ENCODE measurements at places on chromosomes 12 and 14.

GRCh38 chr12:85644508-85644907, 191.7 kb downstream of the RASSF9 start:
- DNase-seq: no peak

- DNase-seq: no peak
These were observed 14.3 kb downstream of the MCRS1 start for GRCh38 chr12:49553512-49554088.

DNA sequence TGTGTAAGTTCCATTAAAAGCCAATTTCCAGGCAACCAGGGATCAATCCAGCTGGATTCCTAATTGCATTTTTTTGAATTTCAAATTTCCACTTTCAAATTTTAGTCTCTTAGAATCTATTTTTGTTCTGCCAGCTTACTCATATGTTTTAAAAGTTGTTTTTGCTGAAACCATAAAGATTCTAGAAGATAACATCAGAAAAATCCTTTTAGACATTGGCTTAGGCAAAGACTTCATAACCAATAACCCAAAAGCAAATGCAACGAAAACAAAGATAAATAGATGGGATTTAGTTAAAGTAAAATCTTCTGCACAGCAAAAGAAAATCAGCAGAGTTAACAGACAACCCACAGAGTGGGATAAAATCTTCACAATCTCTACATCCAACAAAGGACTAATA, 253.3 kb downstream of the AEBP2 start:
- DNase-seq: no peak

DNA sequence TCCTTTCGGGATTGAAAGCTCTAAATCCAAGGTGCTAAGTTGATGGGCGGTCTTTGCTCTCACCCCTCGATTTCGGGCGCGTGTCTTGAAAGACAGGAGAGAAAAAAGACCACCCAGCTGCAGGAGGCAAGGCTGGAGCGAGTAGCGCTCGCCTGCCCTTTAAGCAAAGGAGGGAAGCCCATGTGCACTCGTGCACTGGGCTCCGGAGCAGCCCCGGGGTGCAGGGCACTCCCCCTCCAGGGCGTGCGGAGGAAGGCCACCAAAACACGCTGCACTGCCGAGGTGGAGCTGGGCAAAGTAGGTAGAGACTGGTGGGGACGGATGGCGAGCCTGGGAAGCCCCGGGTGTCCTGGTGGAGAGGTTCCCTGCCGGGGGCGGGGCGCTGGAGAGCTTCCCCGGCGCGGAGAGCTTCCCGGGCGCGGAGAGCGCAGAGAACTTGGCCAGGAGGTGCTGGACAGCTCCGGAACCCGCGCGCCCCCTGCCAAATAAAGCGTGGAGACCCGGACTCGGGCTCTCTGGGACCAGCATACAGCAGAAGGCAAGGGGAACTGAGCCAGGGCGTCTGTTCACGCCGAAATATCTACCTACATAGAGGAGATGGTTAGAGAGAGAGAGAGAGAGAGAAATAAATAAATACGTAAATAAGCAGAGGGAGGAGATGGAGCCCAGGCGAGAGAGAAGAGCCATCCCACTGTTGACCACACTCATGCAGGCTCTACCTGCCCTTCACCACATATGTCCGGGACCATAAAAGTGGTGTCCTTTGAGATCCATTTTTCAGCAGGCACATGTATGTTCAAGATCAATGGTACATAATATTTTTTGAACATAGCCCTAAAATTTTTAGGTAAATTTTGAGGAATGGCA, 662 bp upstream of the NELL2 start:
- peak; percentile 72 for DNase-seq

GRCh38 chr14:34722723-34723545, 8.5 kb upstream of the CFL2 start:
- no peak for DNase-seq

DNA sequence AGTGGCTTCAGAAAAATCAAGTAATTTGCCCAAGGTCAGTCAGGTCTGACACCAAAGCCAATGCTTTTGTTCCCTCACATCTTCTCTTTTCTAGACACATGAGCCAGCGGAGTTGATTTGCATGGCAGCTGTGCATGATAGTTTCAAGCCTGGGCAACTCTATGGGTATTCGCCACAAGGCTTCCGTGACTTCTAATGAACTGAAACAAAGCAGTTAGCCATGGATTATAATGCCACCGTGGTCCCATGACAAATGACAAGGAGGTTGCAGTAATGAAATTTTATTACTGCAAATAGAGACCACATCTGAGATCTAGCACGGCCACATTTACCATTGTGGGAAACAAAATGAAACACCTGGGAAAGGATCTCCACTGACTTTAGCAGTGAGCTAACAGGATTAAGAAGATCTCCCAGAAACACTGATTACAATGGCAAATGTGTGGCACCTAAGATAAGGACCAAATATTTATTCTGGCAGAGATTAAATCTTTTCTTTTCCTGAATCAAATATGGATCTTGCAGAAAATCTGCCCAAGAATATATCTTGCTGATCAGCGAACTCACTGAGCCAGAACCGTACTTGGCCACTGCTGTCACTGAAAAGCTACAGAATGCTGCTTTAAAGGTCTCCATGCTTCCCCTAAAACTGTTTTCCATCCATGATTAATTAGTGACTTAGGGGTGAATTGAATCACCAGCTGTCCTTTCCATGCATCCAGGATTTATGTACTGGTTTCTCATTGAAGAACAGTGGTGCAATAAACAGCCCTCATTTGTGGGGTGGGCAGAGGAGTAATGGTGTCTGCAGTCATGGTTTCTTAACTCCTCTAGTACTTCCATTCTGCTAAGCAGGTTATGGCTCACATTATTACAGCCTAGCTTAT, 551.0 kb downstream of the DIO2 start:
- DNase-seq: no peak

- no peak for DNase-seq
These were observed 98.9 kb downstream of the RERG start for GRCh38 chr12:15122344-15122743.

DNA sequence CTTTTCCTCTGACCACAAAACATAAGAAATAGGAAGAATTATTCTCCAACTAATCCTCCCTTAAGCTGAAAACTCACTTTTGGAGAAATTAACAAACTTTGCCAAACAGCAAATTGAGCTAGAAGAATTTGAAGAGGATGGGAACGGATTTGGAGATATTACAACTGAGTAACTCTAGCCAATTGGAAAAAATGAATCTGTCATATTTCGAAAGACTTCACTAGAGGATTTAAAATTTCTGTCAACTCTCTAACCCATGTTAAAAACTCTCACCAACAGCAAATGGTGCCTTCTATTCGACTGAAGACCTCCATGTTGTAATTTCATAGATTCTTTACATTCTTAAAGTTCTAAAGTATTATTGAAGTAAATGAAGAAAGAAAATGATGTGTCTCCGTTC, 414.2 kb downstream of the RMST start:
- DNase-seq: no peak

GRCh38 chr12:57139796-57140649, 7.4 kb downstream of the LRP1-AS start:
- no peak for DNase-seq

GRCh38 chr14:99982537-99983250, 82.5 kb upstream of the EVL start:
- DNase-seq: no peak

GRCh38 chr12:12612358-12612757, 682 bp downstream of the CREBL2 start:
- DNase-seq: no peak

DNA sequence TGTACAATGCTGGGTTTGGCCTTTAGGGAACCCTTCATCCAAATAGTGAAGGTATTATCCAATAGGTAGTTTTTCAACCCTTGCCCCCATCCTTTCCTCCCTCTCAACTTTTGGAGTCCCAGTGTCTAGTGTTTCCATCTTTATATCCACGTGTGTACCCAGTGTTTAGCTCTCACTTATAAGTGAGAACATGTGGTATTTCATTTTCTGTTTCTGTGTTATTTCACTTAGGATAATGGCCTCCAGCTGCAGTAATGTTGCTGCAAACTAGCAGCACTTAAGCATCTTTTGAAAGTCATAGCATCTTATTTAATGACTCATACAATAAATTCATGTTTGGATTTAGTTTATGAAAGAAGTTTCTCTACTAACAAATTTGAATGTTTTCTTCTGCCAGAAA, 442.5 kb downstream of the NELL2 start:
- DNase-seq: no peak

GRCh38 chr12:52846356-52846970, 2.3 kb downstream of the KRT78 start:
- no peak for DNase-seq

GRCh38 chr14:45068396-45068795, 15.5 kb upstream of the PRPF39 start:
- DNase-seq: no peak

DNA sequence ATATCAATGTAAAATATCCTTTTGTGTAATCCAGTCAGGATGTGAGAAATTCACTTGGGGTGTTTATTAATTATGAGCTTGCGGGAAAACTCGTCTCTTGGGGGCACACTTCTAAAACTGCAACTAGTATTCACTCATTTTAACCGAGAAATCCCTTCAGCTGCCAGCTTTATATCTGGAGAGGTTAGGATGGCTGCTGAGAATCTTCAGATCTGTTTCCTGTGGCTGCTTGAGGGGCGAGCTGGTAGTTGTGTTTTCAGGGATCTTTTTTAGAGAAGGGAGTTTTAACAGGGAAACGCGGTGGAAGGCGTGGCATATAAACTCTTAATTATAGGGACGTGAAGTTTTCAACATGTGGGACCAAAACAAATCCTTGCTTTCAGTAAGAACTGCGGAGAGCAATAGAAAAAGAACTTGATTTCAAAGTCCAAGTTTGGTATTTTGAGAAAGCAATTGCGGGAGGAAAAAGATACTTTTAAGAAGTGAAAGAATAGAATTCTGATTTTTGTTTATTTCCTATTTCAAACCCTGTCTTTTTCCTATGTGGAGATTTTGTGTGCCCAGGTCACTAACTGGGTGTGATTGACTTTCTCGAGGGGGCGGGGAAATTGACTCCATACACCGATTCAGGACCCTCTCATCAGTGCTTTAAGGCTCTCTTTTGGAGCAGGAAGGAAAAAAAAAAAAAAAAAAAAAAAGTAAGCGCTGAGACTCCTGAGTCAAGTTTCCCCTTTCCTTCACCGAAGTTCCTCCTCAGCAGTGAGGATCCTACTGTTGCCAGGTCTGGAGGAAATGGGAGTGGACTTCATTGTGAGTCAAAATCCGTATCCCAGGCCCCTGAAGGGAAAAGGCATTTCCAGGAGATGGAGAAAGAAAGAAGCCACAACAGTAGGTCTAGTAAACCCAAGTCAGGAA, 1.1 kb downstream of the PPFIBP1 start:
- DNase-seq: no peak

DNA sequence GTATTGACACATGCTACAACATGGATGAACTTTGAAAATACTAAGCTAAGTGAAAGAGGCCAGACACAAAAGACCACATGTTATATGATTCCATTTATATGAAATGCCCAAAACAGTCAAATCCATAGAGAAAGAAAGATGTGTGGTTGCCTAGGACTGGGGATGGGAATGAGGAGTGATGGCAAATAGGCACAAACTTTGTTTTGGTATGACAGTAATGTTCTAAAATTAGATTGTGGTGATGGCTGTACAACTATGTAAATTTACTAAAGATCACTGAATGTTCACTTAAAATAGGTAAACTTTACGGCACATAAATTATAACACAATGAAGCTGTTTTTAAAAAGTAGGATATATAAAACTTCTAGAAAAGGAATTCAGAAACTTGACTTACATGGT, 41.7 kb downstream of the PPP1R13B start:
- no peak for DNase-seq

- no peak for DNase-seq
These were observed 126.5 kb downstream of the TMEM30B start for GRCh38 chr14:61154641-61155040.

- DNase-seq: peak; percentile 82
These were observed 843 bp upstream of the NUAK1 start for GRCh38 chr12:106139422-106140171.

GRCh38 chr12:47739979-47740378, 14.7 kb upstream of the ENDOU start:
- DNase-seq: no peak

DNA sequence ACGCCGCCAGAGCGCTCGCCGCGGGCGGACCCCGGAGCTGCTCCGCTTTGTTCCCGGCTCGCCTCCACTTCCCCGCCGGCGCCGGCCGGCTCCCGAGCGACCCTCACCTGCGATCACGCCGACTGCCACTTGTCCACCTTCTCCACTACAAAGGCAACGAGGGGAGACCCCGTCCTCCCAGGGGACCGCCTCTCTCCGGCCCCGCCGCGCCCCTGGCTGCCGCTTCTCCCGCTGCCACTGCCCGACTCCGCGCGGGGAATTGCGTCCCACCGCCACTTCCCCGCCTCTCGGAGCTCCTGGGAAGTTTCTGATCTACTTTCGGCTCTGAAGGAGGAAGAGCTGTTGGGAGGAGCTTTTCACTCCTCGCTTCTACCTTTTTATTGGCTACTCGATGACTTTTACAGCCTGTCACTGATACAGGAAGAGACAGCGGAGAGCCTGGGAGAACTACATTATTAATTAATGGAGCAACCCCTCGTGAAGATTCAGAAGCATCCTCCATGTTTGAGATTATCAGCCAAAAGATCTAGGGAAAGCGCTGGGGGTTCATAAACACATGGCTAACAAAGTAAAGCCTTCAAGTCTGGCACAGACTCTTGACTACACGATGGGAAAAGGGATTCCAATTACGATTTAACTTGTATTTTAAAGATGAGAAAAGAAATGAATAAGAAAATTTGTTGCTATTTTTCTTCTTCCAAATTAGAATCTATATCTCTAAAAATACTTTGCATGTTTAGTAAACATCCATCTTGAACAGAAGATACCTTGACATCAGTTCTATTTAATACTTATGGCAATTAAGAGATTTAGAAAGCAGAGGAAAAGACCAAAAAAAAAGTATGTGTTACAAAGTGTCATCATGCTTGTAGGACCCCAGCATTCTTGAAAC, at the start of gene BAZ1A:
Gene BAZ1A, minus strand, starts transcription at position 330 of the 892 bp plus-strand sequence. CDS start 756 bp downstream, outside the sequence.
- DNase-seq: peak; percentile 83

GRCh38 chr14:68274725-68275124, 455.1 kb downstream of the RAD51B start:
- no peak for DNase-seq

DNA sequence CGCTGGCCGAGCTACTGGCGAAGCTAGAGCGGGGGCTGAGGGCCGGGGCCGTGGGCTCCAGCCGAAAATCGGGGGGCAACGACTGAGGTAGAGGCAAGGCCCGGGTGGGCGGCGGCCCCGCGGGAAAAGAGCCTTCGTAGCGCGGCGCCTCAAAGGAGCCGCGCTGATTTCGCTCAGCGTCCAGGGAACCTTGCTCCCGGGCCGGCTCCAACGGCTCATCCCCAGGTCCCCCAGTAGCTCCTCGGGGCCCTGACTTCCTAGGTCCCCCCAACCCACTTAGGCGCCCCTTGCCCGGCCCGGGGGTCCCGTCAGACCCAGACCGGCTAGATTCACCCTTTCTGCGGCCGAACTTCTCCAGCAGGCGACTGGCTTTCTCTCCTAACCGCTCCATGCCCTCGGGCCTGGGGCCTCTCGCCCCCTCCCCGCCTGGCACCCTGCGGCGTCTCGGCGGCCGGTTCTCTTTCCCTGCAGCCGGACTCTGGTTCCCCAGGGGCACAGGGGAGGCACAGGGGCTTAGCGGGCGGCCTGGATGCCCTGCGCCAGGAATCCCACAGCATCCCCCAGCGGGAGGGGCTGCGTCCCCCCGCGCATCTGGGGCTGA, 375 bp downstream of the AJUBA start:
- no peak for DNase-seq

- no peak for DNase-seq
These were observed 62.7 kb downstream of the RASSF3 start for GRCh38 chr12:64672925-64673409.

All from type B pancreatic cell (in vitro differentiated cells).